T-cell (primary cell): ENCODE measurements at places on chromosomes 1 and 21.

DNA sequence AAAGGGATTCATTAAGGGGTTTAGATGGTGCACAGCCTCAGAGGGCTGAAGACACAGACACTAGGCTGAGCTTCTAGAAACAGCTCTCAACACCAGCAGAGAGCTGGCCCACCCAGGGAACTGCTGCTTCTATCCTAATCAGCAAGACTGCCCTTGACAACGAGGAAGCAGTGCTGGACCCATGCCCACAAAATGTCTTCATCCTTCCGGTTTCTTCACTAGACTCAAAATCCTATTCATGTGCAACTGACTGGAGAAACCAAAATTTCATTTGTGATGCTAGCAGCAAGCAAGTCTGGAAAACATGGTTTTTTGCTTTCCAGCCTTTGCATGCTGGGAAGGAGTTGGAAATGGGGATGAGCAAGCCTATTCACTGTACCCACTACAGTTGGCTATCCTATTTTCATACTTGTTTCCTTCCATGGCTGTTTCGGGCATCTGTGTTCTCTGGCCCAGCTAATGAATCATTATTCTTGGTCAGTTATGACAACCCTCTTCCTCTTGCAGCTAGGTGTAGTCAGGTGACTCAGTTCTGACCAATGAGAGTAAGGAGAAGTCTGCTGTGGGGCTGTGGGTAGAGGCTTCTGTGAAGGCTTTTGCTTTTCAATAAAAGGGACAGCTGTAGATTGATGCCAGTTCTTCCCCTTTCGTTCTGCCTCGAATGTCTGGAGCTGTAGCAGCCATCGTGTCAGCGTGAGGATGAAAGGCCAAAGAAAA, 14.6 kb upstream of the TMEM61 start:
- no peak for DNase-seq

DNA sequence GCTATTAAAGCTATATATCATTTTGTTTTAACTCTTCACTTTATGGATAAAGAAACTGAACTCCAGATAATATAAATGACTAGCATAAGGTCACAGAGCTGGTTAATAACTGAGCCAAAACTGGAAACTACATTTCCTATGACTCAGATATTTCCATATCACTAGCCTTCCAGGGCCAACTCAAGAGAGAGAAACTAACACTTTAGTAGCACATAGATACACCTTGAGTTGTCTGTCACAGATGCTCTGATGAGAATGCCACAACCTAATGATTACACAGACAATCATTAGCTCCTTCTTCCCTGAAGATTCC, 40.7 kb downstream of the NME7 start:
- no peak for DNase-seq

- no peak for DNase-seq
Measured at GRCh38 chr1:227372726-227373130, 54.4 kb upstream of the CDC42BPA start.

- DNase-seq = no peak
Measured at GRCh38 chr21:31252091-31252490, 92.0 kb downstream of the TIAM1 start.

GRCh38 chr1:171566467-171566866, 55.6 kb upstream of the MYOCOS start:
- no peak for DNase-seq

DNA sequence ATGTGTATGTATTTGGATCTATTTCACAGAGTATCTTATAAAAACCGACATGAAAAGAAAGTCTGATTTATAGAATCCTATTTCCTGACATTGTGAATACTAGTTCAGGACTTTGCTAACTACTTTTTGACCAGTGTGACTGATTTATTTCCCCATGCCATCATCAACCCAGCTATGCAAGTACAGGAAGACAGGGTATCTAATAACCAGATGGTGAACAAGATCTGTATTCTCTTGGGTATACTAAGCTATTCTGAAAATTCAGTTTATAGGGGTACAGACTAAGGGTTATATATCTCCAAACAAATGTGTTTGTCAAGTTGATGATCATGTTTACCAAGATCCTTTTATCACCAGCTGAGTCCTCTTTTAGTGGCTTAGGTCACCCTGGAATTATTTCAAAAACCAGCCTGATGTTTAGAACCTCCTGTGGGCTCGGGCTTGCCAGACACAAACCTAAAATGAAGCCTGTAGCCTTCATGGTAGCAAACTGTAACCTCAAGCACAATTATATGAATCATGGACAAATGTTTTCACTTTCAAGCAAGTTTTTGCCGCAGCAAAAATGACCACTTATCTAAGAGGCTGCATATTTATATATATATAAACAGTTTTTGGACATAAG, 185.1 kb downstream of the FGGY start:
- no peak for DNase-seq

DNA sequence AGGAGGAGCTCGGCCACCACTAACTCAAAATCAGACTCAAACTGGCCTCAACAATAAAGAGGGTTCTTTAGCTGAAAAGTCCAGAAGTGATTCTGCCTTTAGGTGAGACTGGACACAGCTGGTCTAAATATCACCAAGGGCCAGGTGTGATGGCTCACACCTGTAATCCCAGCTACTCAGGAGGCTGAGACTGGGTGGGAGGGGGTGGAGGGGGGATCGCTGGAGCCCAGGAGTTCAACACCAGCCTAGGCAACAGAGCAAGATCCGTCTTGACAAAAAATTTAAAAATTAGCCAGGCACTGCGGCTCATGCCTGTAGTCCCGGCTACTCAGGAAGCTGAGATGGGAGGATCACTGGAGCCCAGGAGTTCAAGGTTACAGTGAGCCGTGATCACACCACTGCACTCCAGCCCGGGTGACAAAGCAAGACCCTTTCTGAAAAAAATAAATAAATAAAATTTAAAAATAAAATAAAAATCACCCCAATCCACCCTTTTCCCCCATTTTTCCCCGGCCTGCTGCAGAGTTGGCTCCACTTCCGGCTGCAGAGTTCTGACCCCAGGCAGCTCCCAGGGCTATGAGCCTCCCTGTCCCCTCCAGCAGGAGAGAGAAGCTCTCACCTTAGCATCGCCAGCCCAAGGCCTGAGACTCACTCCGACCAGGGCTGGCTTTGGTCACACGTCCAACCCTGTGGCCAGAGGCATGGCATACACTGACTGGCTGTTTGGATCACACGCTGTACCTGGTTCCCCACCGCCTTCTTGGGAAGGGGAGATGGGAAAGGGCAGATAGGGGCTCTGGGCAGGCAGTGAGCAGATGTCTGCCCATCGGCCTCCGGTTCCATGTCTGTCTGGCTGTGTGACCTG, 87.3 kb upstream of the IFFO2 start:
- DNase-seq = no peak

DNA sequence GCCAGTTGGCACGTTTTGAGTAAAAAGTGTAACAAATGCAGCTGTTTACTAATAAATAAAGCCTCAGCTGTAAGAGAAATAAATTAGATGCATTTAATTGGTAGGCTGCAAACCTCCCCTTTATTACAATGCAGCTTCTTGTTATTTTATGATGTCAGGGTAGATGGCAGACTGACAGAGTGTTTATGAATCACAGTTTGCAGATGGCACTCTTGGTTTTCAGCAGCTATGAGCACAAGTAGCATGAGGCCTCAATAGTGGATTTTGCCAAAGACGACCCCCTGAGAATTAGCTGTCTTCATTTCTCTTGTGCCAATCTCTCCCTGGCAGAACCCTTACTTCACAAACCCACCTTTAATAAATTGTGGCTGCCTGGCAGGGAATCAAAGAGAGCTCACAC, 161.2 kb upstream of the C1orf87 start:
- DNase-seq = no peak

DNA sequence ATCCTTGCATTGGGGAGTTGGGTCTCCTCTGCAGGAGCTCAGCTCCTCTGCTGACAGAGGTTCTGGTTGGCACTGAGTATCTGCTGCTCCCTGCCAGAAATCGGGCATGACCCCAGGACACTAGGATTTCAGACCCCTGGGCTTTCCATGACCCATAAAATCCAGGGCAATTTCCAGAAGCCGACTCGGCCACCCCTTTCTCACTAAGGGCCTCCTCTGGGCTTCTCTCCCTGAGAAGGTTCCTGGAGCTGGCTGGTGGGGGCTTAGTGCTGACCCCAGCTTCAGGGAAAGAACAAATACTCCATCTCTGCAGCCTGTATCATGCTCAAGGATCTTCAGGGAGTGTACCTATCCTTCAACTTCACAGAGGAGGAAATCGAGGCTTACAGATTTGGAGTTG, 603.4 kb downstream of the PTPRU start:
- no peak for DNase-seq
